ENCODE measurements at places on chromosomes 4 and X. TPM values are rescaled to one million over a fixed set of nuclear protein-coding genes. Genes with fewer than 3 reads are reported as not detected.

- H3K4me1 ChIP-seq: no peaks in the 10 kb centered on the region
- no peaks in the 10 kb centered on the region for H3K36me3 ChIP-seq
- no peaks in the 10 kb centered on the region for H3K27me3 ChIP-seq
- DNase-seq: peak; percentile 43
- H3K4me3 ChIP-seq: no peak overlapping the region
- no peak overlapping the region for H3K27ac ChIP-seq
These were observed 6.2 kb upstream of the CXCL13 start for GRCh38 chr4:77599378-77599777.

DNA sequence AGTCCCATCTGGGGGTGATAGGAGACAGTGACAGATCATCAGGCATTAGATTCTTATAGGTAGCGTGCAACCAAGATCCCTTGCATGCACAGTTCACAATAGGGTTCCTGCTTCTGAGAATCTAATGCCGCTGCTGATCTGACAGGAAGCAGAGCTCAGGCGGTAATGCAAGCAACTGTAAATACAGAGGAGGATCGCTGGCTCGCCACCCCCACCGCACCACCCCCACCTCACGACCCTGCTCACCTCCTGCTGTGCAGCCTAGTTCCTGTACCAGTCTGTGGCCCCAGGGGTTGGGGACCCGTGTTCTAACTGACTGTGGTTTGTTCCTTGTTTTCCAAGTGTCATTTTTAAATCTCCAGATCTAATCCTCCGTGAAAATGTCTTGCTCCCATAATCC, 89.0 kb upstream of the MAPK10 start:
- no peak overlapping the region for H3K27ac ChIP-seq
- no peak overlapping the region for H3K4me3 ChIP-seq
- no peak for DNase-seq
- H3K36me3 ChIP-seq: peaks cover 3% of the 10 kb centered on the region
- H3K4me1 ChIP-seq: peaks cover 24% of the 10 kb centered on the region

HAND2 gene
- total RNA-seq: 1.5 TPM

DCLK2 gene
- total RNA-seq: 7.8 TPM

RBM47 gene
- 4.6 TPM for total RNA-seq

Measured in endothelial cell (in vitro differentiated cells).